Activated CD8-positive, alpha-beta memory T cell treated with anti-CD3 and anti-CD28 coated beads for 4 hours (primary cell): ENCODE measurements at places on chromosomes 7 and 10.

- no peak for DNase-seq
These were observed 31.6 kb downstream of the TMEM120A start for GRCh38 chr7:75962607-75963380.

DNA sequence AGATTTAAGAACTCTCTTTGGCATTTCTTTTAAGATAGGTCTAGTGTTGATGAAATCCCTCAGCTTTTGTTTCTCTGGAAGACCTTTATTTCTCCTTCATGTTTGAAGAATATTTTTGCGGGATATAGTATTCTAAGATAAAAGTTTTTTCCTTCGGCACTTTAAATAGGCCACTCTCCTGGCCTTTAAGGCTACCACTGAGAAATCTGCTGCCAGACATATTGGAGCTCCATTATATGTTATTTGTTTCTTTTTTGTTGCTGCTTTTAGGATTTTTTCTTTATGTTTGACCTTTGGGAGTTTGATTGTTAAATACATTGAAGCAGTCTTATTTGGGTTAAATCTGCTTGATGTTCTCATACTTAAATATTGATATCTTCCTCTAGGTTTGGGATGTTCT, 22.6 kb downstream of the GALNT11 start:
- DNase-seq = no peak

- no peak for DNase-seq
These were observed 33.7 kb downstream of the BAMBI start for GRCh38 chr10:28711041-28711440.

GRCh38 chr7:148865283-148865682, 18.8 kb downstream of the EZH2 start:
- DNase-seq = no peak

- no peak for DNase-seq
These were observed 14.2 kb upstream of the HPS1 start for GRCh38 chr10:98460837-98461499.

DNA sequence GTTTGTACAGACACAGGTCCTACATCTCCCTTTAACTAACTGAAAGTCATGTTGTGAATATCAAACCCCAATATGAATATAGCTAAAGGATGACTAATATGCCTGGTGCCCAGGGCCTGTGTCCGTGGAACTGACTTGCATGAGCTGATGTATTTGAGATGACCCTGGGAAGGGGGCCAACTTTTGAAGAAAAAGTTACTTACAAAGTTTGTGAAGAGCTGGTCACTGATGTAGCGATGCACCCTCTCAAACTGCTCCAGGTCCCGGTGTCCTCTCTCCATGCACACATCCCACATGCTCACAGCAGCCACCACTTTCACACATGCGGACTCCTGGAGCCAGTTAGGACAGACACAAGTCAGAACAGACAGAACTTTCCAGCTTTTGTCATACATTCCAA, 106.2 kb downstream of the ABCC2 start:
- no peak for DNase-seq

DNA sequence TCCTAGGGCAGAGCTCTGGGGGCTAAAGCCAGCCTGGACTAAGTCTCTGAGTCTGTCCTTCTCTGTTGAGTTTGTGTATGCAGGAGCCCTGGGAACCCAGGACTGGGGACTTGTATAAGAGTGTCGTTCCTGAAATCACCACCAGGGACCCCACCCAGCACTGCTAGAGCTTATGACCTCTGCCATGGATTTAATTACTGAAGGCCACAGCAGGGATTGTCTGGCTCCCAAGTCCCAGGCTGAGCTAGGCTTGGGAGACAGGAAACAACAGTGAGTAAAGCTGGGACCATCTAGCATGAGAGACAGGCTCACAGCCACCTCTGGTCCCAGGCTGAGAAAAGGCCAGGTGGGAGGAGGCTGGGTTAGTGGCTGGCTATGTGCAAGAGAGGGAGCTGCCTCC, 1.4 kb upstream of the TSPAN15 start:
- no peak for DNase-seq

DNA sequence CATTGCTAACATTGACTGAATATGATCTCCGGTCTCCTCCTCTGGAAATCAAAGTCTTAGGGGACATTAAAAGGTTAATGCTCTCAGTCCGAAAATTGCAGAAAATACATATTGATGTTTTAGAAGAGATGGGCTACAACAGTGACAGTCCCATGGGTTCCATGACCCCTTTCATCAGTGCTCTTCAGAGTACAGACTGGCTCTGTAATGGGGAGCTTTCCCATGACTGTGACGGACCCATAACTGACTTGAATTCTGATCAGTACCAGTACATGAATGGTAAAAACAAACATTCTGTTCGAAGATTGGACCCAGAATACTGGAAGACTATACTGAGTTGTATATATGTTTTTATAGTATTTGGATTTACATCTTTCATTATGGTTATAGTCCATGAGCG, 39.2 kb downstream of the SAMD8 start:
- DNase-seq = no peak

GRCh38 chr7:22109761-22110160, 164.1 kb upstream of the CDCA7L start:
- DNase-seq = no peak

- no peak for DNase-seq
These were observed 1.7 kb downstream of the ZEB1 start for GRCh38 chr10:31320550-31321211.

DNA sequence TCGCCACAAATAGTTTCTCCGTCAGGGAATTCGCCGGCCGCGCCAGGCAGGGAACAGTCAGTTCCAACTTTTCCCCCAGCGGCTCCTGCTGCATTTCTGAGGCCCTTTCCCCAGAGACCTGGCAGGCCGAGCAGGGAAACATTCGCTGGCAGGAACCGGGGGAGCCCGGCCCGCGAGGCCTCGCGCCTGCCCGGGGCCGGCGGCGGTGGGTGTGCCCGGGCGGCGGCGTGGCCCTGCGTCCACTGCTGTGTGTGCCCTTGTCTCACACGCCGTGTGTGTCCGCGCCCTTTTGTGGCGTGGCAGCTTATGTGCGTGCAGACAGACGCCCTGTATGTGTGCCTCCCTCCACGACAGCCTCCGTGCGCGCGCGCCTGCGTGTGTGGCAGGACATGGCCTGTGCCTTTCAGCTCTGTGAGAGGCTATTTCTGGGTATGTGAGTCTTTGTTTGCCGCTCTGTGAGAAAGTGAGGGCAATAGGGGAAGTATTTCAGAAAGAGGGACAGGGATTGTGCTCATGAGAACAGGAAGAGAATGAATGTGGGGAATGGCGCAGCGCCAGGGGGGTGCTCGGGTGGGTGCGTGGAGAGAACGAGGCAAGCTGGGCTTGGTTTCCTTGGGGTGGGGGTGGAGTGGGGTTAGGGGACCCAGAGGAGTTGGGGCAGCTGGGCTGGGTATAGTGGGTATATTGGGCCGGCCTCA, 689 bp upstream of the SMARCD3 start:
- DNase-seq = no peak

DNA sequence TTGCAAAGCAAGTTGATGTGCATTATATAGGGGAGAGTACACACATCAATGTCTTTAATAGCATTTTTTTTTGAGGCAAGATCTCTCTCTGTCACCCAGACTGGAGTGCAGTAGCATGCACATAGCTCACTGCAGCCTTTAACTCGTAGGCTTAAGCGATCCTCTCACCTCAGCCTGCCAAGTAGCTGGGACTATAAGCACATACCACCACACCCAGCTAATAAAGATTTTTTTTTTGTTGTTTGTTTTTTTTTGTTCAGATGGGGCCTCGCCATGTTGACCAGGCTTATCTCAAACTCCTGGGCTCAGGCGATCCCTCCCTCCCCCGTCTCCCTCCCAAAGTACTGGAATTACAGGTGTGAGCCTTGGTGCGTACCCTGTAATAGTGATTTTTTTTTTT, 1.5 kb downstream of the UMAD1 start:
- no peak for DNase-seq

- DNase-seq = no peak
These were observed 1.6 kb downstream of the MEOX2 start for GRCh38 chr7:15684871-15685270.

DNA sequence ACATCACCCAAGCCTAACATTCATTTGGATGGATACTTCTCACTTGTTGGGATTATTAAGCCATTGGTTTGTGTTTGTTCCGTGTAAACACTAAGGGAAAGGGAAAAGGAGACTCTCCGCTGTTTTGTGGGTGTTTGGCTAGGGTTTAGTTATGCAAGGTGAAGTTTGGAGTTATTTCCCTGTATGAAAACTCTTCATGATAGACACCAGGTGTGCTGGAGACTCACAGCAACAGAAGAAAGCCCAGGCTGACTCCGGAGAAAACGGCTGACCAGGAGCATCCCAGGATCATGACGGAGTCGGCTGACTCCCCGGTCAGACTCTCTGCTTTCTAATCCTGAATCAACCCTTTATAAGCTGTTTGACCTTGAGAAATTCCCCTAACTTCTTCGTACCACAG, 94.1 kb upstream of the KLF6 start:
- no peak for DNase-seq

DNA sequence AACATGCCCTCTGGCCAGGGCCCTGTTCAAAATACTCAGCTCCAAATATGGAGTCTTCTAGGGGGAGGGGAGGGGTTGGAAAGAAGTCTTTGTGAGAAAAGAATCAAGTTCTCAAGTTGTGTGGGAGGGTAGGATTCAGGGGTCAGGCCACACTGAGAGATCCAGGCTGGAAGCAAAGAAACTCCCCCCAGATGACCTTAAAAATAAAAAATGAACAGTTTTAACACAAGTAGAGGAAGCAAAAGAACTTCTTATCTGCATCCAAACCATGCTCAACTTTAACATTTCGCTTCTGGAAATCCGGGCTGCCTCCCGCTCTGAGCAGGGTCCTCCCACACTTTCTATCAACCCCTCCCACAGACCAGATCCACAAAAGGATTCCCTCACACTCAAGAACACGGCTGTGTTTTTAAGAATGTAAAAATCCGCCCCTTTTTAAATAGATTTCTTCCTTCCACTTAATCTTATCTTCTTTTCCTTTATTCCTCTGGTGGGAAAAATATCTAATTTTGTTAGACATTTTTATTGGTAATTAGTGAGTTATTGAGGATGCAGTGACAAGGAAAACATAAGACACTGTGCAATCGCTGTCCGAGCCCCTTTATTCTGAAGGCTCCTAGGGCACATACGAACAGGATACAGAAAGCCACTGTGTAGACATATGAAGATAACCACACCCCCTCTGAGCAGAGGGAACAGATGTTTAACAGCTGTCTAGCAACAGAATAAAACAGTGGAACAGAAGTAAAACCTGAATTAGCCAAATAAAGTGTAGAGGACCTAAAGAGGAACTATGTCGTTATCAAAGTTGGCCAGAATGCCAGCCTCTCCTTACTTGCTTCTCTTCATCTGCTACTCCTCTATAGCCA, 43.8 kb downstream of the CYTH3 start:
- DNase-seq = no peak

DNA sequence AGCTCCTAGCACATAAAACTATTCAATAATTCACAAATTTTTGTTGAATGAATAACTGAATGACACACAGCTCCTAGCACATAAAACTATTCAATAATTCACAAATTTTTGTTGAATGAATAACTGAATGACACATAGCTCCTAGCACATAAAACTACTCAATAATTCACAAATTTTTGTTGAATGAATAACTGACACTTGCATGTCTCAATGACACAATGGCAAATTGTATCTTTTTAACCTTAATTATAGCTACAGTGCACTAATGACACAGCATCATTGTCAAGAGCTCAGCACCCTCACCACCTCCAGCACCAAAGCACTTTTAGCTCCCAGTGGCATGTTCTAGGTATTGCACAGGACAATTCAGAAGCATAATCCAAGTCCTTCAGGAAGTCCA, 131.6 kb downstream of the PDE1C start:
- no peak for DNase-seq

DNA sequence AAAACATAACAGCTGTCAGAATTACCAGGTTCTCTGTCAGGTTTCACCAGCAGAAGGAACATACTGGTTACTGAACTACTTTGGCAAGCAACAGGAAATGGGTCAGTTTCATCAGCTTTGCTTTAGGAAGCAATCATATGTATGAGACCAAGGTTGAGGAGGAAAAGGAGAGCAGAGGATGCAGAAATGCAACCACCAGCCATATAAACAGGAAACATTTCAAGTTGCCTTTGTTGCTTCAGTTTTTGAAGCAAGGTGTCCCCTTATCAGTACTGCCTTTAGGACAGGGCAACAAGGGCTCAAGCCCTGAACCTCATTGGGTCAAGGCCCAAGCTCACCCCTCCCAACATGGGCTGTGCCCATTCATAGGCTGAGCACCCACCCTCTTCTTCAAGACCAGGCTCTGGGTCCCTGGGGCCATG, 10.2 kb downstream of the HIPK2 start:
- no peak for DNase-seq

- DNase-seq = no peak
These were observed 103.8 kb upstream of the AHR start for GRCh38 chr7:17194656-17195055.

DNA sequence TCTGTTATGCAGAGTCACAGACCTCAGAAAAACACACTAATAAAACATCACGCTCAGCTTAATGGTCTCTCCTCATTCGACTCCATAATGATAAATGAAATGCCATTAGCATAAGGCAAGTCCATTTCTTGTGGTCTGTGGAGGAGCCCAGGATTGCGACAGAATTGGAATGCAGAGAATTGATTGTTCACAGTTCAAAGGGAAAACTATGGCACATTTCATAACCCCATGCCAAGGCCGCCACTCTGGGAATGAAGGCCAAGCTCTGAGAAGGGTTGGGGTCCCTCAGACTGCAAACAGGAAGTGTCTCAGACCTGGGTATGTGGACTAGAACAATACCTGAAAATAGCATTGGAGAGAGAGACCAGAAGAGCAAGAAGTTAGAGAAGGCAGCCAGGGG, 398.9 kb downstream of the ADRA2A start:
- DNase-seq = no peak

- DNase-seq = no peak
These were observed 1091.4 kb downstream of the CNTNAP2 start for GRCh38 chr7:147207988-147208387.

GRCh38 chr7:137636376-137636775, 210.4 kb downstream of the DGKI start:
- DNase-seq = no peak

- DNase-seq = no peak
These were observed at the start of gene HOXA7 for GRCh38 chr7:27156508-27156898. Gene HOXA7, minus strand, starts transcription at chr7:27156675. Its CDS starts 130 bp downstream, at chr7:27156545.

- no peak for DNase-seq
These were observed 793.0 kb upstream of the IGFBP3 start for GRCh38 chr7:46713868-46714596.

GRCh38 chr10:119344381-119344780, 137.0 kb downstream of the GRK5 start:
- DNase-seq = no peak

- DNase-seq = no peak
These were observed 79.9 kb downstream of the CNNM2 start for GRCh38 chr10:102997998-102998397.

GRCh38 chr10:10903620-10904019, 114.1 kb upstream of the CELF2 start:
- no peak for DNase-seq

GRCh38 chr7:157752832-157753291, 416.1 kb downstream of the DNAJB6 start:
- DNase-seq = no peak

- no peak for DNase-seq
These were observed 213.4 kb upstream of the SHH start for GRCh38 chr7:156025675-156026074.

- DNase-seq = no peak
These were observed 135.2 kb upstream of the PRSS1 start for GRCh38 chr7:142614116-142614515.
